ENCODE measurements at places on chromosomes 4 and X.
A peak's percentile ranks its signal among the peaks of the same experiment; 100 is the strongest.

GRCh38 chr4:143654571-143654970 is 45.9 kb downstream of the FREM3 start:
- no peak for DNase-seq

GRCh38 chr4:111773858-111774257 is 371.4 kb upstream of the FAM241A start:
- DNase-seq: no peak

DNA sequence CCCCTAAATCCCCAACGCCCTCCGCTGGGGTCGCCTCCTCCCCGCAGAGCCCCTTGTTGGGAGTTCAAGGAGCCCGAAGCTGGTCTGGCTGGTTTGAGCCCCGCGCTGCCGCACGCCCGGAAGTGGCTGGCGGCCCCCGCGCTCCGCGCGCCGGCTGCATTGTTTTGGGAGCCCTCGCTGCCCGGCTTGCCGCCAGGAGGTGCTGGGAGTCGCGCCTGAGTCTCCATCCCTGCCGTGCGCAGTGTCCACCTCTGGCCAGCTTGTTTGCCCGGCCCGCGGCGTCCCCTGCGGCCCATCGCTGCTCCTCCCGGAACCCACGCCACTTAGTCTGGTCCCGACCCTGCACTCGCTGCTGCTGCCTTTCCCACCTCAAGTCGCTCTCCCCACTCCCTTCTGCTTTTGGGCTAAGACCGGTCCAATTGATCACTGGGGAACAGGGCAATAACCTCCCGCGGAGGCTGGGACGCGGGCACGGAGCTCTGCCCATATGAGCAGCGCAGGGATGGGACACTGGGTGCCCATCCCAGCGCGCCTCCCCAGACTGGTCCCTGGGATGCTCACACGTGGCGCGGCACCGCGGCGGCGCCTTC is 2.2 kb upstream of the SFRP2 start:
- peak; percentile 56 for DNase-seq

- no peak for DNase-seq
Observed at GRCh38 chr4:120540625-120541024, 381.9 kb downstream of the PRDM5 start.

- no peak for DNase-seq
Observed at GRCh38 chr4:110610620-110610939, 12.3 kb downstream of the PITX2 start.

- no peak for DNase-seq
Observed at GRCh38 chr4:84309191-84309590, 189.9 kb downstream of the NKX6-1 start.

GRCh38 chr4:145207934-145208333 is 27.5 kb upstream of the OTUD4 start:
- no peak for DNase-seq

DNA sequence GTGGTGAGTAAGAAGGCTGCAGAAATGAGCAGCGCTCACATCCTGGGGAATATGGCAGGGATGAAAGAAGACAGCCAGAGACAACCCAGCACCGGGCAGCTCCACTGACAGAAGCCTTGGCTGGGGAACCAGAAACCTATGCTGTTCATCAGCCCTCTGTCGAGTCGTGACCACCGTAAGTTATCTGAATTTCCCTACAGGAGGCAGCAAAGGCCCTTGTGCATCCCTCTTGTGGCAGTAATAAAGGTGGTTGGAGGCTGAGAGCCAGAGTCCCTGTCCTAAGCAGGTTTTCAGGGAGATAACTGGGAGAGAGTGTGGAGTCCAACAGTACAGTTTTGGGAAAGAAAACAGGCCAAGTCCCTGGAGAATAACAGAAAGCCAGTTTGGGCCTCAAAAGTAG is 194.0 kb upstream of the BOD1L1 start:
- DNase-seq: no peak

- DNase-seq: peak; percentile 65
Observed at GRCh38 chr4:88158489-88159228, at the start of gene ABCG2. Gene ABCG2 (minus strand): TSS chr4:88158639. CDS start chr4:88139995, 18,644 bp downstream.
